ENCODE measurements at places on chromosomes 3 and 15. TPM values are rescaled to one million over a fixed set of nuclear protein-coding genes. Genes with fewer than 3 reads are reported as not detected.

The RBMS3 gene
- 58.5 TPM for total RNA-seq

DNA sequence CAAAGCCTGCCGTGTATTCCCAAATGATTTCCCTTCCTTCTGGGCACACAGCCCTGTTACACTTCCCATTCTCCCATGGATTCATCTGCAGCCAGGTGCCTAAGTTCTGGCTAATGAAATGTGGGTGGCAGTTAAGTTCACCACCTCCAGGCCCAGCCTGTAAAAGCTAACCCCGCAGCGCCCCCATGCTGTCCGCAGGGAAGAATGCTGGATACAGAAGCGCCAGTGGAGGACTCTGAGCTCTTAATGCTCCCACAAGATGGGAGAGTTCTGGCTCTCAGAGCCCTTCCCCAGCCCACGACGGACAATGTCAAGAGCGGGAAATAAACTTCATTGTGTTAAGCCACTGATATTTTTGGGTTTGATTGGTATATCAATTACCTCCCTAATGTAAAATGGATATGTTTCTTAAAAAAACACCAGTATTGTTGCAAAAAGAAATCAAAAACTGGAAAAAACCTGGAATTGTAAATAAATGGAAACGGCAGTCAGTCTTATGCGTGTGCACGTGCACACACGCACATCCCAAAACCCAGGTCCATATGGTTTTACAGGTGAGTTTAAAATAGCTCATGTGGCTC is 37.7 kb upstream of the FGD5 start:
- no peak overlapping the region for H3K4me3 ChIP-seq
- H3K27me3 ChIP-seq, result peaks cover 3% of the 10 kb centered on the region
- peak; percentile 68 for DNase-seq
- no peaks in the 10 kb centered on the region for H3K36me3 ChIP-seq

- no peak overlapping the region for H3K4me3 ChIP-seq
- no peaks in the 10 kb centered on the region for H3K36me3 ChIP-seq
- no peak overlapping the region for H3K27ac ChIP-seq
- H3K4me1 ChIP-seq, result no peaks in the 10 kb centered on the region
- H3K27me3 ChIP-seq, result no peaks in the 10 kb centered on the region
- DNase-seq, result no peak
Observed at GRCh38 chr15:46300716-46301115, 665.9 kb downstream of the SQOR start.

- H3K27me3 ChIP-seq, result no peaks in the 10 kb centered on the region
- peak overlapping the region; percentile 37 for H3K27ac ChIP-seq
- no peak for DNase-seq
- peaks cover 28% of the 10 kb centered on the region for H3K4me1 ChIP-seq
Observed at GRCh38 chr3:170003881-170004356, 33.9 kb upstream of the GPR160 start.

DNA sequence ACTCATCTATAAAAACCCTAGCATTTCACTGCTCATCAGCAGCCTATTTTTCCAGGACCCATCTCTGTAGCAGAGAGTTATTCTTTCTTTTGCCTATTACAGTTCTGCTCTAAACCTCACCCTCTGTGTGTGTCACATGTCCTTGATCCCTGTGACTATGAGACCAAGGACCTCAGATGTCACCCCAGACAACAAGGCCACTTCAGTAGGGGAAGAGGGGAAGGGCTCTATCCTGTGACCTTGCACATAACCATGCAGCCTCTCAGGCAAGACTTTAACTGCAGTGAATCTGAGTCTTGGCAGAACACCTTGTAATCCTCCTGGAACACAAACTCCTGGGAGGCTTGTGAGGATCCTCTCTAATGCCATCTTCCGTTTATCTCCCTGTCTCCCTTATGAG is 4.4 kb upstream of the ZNF589 start:
- H3K4me3 ChIP-seq, result no peak overlapping the region
- no peaks in the 10 kb centered on the region for H3K27me3 ChIP-seq
- DNase-seq, result no peak
- H3K36me3 ChIP-seq, result no peaks in the 10 kb centered on the region
- H3K4me1 ChIP-seq, result peaks cover 26% of the 10 kb centered on the region

The TAGLN3 gene
- 0.44 TPM for total RNA-seq

The TLR9 gene
- 1.0 TPM for total RNA-seq

The MCF2L2 gene
- 0.62 TPM for total RNA-seq

DNA sequence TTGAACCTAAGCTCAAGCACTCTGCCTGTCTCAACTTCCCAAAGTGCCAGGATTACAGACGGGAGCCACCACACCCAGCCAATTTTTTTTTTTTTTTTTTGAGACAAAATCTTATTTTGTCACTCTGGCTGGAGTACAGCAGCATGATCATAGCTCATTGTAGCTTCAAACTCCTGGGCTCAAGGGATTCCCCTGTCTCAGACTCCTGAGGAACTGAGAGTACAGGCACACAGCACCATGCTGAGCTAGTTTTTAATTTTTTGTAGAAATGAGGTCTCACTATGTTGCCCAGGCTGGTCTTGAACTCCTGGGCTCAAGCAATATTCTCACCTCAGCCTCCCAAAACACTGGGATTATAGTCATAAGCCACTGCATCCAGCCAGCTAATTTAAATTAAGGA is 36.8 kb upstream of the SUCLG2 start:
- no peak overlapping the region for H3K4me3 ChIP-seq
- H3K27ac ChIP-seq, result no peak overlapping the region
- no peaks in the 10 kb centered on the region for H3K27me3 ChIP-seq

GRCh38 chr15:78394981-78395616 is 42.9 kb upstream of the IREB2 start:
- no peak overlapping the region for H3K4me3 ChIP-seq
- no peaks in the 10 kb centered on the region for H3K27me3 ChIP-seq

DNA sequence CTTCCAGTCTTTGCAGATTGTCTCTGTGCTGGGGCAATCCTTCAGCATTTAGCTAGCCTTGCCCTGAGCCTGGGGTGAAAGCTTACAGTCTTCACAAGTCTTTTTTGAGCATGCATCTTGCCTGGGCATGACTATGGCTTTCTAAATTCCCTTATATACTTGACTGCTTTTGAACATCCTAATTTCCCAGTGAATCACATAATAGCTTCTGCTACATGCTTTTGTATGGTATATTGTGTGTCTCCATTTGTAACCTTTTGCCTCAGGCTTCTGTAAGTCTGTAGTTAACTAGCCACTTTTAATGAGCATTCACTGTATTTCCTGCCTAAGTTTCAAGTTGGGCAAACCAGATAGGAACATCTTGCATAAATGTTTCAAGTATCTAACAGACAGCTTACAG is 76.8 kb downstream of the CHCHD4 start:
- H3K4me1 ChIP-seq, result no peaks in the 10 kb centered on the region
- H3K4me3 ChIP-seq, result no peak overlapping the region
- no peak overlapping the region for H3K27ac ChIP-seq
